ENCODE measurements at places on chromosomes 3 and 15.

DNA sequence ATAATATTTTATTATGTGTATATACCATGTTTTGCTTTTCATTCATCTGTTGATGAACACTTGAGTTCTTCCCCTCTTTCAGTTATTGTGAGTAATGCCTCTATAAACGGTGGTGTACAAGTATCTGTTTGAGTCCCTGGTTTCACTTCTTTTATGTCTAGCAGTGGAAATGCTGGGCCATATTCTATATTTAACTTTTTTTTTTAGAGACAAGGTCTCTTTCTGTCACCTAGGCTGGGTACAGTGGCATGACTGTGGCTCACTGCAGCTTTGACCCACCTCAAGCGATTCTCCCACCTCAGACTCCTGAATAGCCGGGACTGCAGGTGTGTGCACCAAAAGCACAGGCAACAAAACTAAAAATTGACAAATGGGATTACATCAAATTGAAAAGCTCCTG lies 19.9 kb downstream of the GOLM2 start:
- DNase-seq, result no peak

DNA sequence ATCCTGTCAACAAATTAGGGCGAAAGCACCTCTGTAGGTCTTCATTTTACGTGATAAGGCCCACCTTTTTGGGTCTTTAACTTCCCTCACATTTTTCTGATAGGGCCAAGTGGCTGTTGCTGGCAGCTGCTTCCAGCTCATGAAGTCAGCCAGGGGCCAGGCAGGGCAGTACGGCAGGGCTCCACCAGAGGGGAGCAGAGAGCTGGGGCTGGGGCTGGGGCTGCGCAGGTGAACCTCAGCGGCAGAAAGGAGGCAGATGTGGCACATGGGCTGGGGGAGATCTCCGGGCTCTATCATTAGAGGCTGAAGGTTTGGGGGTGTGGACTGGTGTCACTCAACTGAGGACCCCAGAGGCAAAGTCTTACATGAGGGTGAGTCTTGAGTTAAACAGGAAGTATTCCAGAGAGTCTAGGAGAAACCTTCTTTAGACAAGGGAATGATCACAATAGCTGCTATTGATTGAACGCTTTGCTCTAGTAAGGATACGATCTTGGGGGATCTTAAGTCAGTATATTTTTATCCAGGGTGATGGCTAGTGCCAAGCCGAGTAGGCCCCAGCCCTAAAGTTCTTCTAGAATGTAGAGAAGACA lies 62.8 kb upstream of the MEX3B start:
- DNase-seq, result peak; percentile 83

GRCh38 chr3:27385504-27385903 lies 16.3 kb upstream of the NEK10 start:
- no peak for DNase-seq

GRCh38 chr15:72588096-72588495 lies 66.4 kb upstream of the GOLGA6B start:
- no peak for DNase-seq

DNA sequence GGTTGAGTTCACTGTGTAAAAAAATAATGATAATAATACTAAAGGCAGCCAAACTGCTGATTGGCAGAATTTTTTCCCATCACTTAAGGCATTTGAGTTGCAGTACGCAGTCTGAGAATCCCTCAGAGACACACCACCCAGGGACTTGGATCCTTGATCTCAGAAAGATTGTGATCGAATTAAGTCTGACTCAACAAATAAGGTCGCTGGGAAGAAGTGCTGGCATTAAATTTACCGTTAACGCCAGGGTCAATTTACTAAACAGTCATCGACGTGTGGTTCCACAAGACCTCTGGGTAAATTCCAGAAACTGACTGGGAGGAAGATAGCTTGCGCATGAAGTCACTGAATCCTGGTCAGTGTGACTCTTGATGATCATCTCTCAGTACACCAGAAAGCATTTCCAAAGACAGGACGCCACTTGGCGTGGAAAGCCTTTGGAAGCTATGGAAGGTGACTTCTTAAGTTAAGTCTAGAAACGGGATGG lies 48.3 kb upstream of the CGNL1 start:
- peak; percentile 69 for DNase-seq

- no peak for DNase-seq
Observed at GRCh38 chr3:58924578-58924977, 125.2 kb downstream of the CFAP20DC start.

DNA sequence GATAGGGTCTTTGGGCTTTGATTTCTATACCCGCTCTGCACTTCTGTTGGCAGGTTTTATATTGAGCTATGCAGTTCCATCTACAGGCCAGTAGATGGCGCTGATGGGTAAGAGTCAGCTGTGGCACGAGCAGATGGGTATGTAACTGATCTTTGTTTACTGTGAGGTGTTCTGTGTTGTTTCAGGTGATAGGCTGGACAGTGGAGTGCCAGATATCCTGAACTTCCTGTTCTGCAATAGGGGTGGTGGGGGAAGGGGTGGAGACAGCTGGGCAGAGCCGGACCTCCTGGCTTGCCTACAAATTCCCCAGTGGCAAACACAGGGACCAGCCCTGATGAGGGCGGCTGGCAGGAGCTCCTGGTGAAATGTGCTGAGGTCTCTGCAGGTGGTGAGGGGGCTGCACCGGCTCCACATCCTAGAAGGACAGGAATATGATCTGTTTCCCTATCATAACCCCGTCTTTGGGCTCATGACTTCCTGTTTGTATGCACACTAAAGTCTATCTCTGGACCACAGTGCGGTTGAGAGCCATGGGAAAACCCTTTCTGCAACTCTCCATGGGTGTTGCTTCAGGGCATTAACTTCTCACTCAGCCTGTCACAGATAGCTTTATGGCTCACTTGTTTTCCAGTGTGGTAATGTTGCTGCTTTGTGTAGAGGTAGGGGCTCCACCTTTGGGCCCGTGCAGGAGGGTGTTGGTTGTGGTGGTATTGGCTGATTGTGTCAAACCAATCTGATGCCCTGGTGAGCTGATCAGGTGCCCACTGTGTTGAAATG lies 13.4 kb upstream of the FAM98B start:
- DNase-seq, result peak; percentile 63

GRCh38 chr3:52458770-52459545 lies 3.6 kb downstream of the NISCH start:
- DNase-seq, result no peak

GRCh38 chr3:132417695-132418411 lies 551 bp downstream of the DNAJC13 start:
- DNase-seq, result peak; percentile 66

GRCh38 chr3:108719178-108719806 lies 37.9 kb downstream of the RETNLB start:
- DNase-seq, result no peak

DNA sequence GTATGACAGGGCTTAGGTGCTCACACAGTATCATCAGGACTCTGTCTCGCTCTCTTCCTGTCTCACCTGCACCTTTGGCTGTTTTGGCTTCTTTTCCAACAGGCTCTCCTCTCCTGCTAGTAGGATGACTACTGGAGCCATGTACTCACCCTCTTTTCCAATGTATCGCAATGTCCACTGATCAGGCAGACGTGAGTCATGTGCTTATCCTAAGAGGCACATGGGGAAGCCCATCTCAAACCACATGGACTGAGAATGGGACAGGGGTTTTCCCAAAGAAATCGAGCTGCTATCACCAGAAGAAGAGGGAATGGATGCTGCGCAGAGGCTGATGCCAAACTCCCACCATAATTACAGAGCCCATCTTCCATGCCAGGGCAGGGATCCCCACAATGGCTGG lies 180.6 kb downstream of the IL5RA start:
- DNase-seq, result no peak

- no peak for DNase-seq
Observed at GRCh38 chr3:51988286-51989146, 5.2 kb downstream of the ACY1 start.

- DNase-seq, result no peak
Observed at GRCh38 chr15:91142106-91142744, 42.2 kb downstream of the SV2B start.

- no peak for DNase-seq
Observed at GRCh38 chr3:156236556-156237260, 116.3 kb downstream of the KCNAB1 start.

DNA sequence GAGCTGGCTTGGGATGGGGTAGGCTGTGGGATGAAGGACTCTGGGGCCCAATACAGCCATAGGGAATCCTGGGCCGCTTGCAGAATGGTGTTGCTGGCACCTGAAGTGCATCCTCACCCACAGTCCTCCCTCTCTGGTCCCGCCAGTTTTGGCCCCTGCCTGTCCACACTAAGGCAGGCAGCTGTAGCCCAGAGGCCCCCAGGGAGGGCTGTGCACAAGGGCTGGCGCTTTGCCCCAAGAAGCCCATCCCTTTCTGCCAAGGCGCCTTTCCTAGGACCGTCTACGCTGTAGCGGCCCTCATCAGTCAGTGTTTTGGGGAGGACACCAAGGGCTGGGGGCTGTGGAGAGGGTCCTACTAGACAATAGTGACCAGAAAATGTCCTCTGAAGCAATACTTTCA lies 116.2 kb upstream of the ABHD17C start:
- DNase-seq, result no peak

GRCh38 chr15:65027593-65027992 lies 1.8 kb downstream of the MTFMT start:
- DNase-seq, result no peak

- DNase-seq, result no peak
Observed at GRCh38 chr3:143134471-143134870, 14.9 kb downstream of the CHST2 start.

DNA sequence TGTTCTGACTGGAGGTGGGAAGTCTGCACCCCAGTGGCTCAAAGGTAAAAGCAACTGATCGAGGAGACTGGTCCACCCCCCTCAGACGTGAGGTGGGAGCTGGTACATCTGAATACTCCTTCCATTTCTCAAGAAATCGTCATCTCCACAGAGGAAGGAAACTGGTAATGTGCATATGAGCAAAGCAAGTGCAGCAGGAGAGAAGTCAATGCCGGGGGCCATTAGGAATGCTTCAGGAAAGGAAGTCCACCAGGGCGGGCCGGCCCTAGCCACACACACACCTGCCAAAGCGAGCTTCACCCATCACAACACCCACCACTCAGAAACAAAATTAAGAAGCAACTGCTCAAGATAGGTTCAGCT lies 8.5 kb downstream of the TBC1D2B start:
- DNase-seq, result no peak

- peak; percentile 59 for DNase-seq
Observed at GRCh38 chr15:71526060-71526820, 284.1 kb upstream of the NR2E3 start.

DNA sequence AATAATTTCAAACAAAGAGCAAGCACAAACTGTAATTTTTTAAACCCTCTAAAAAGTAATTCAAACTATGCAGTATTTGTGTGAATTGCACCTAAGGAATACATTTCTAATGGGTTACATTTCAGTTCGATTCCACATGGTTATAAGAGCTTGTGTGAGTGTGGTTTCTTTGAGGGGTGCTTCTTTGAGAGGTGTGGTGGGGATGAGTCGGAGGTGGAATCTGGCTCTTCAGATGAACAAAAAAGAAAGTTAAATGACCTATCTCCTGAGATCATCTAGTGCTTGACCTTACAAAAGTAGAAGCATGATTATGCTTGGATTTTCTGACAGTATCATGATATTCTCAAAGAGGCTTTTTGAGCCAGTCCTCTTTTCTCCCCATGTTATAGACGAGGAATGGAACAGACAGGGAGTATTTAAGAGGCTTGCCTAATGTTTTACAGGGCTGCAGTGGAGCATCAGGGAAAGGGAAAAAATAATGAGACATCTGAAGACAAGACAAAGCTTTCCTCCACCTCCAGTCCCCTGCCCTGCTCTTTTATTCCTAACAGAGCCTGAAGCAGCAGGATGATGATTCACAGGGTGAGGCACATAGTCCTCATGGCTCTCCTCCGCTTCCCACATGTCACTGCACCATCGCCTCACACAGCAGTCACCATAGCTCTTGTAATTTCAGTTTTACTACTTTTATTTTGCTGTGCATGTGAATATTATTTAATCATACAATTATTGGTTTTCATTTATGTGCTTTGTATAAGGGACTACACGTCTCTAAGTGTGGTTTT lies 82.0 kb downstream of the LYSMD4 start:
- peak; percentile 63 for DNase-seq

DNA sequence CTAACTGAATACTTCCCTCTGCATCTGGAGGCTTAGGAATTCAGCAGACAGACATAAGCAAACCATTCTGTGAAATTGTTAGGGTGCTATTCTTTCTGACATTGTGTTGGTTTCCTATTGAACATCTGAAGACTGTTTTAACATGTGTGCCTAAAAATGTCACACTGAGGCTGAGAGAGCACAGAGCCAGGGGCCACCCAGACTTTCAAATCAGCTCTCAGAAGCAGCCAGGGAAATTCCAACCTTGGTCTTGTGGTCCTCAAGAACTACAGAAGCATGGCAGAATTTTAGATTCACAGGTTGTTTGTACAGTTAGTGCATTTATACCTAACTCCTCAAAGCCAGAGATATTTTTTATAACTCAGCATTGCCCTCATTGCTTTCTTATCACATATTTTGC lies 929.2 kb upstream of the CFAP20DC start:
- no peak for DNase-seq

DNA sequence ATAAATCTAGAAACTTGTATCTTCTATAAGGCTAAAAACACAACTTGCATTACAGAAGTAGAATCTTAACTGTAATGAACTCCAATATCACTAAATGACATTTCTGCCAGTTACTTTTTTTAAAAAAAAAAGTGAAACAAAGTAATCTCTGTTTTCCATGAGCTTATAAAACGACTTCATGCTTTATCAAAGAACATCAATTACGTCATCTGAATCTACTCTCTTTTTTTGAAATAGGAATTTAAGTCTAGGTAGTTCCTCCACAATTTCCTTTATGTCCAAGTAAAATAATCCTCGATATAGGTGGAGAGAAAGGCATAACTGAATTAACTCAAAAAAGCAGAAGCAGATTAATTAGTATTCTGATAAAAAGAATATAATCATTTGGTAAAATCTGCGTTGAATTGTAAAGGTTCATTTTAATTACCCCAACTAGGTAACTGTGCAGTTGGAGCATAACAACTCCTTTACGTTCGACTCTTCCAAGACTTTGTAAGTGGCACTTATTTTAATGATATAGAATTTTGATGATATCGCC lies 1.4 kb downstream of the UACA start:
- DNase-seq, result no peak

- no peak for DNase-seq
Observed at GRCh38 chr15:68706256-68706655, 114.4 kb downstream of the ANP32A start.

DNA sequence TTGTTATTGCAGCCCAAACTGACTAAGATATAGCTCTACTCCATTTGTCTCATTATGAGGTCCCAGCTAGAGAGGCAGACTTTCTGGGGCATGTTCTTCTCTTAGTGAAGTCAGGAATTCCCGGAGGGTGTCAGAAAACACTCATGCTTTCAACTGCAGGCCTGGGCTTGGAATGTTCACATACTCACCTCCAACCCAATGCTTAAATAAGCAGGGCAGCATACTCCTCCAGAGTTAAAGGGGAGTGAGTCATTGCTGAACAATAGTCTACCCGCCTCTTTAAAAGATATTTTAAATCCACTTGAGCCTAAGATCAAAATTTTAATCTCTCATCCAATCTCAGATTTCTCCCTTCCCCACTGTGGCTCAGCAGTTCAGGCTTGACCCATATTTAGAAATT lies 167.8 kb upstream of the DPH6 start:
- peak; percentile 39 for DNase-seq

- DNase-seq, result peak; percentile 7
Observed at GRCh38 chr3:123951522-123952447, 9.2 kb downstream of the CCDC14 start.

- DNase-seq, result no peak
Observed at GRCh38 chr3:30225021-30225420, 381.4 kb upstream of the TGFBR2 start.
